ENCODE measurements at places on chromosomes 2 and 18.

- no peak for DNase-seq
- H3K4me3 ChIP-seq: no peak overlapping the region
- H3K4me1 ChIP-seq: no peaks in the 10 kb centered on the region
- no peaks in the 10 kb centered on the region for H3K36me3 ChIP-seq
- H3K27ac ChIP-seq: no peak overlapping the region
Observed at GRCh38 chr2:66279024-66279423, 155.9 kb upstream of the MEIS1 start.

DNA sequence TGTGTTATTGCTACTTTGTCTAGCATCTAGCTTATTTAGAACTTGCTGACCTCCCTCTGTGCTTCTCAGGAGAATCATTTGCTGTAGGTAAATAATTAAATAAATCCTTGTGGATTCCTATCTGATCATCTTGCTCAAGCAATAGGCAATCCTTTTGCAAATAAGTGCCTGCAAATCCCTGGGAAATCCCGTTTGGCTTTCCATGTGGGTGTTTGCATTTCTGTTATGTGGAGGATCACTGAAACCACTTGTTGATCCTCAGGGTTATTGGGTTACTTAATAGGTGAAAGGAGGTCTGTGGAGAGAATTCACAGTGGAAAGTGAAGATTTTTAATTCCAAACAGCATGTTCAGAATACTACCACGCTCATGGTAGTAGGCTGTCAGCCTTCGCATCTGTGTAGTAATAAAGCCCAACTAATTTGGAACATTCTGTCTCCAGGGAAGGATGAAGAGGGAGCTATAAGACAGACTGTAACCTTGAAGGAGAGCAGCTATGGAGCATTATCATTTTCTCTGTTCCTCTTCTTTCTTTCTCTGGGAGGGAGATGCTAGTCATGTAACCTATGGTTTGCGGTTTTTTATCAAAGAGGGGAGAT, 72.5 kb downstream of the GULP1 start:
- no peaks in the 10 kb centered on the region for H3K36me3 ChIP-seq
- no peak overlapping the region for H3K4me3 ChIP-seq
- H3K4me1 ChIP-seq: no peaks in the 10 kb centered on the region
- H3K27ac ChIP-seq: no peak overlapping the region
- DNase-seq: no peak

DNA sequence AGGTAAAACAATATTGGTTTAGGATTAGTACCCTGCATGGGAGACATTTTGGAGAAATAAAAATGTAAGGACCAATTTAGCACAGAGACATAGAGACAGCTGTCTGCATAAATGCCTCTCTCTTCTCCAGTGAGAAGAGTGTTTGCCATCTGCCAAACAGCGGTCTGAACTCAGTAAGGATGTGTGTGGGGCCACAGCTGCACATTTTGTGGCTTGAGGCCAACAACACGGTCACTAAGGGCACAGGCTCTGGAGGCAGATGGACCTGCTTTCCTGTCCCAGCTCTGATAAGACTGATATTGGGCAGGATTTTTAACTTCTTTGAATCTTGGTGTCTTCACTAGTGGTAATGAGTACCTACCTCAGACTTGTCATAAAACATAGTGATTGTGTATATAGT, 10.2 kb downstream of the ZBTB14 start:
- H3K27me3 ChIP-seq: no peaks in the 10 kb centered on the region
- H3K36me3 ChIP-seq: peaks cover 1% of the 10 kb centered on the region

- no peak for DNase-seq
- no peaks in the 10 kb centered on the region for H3K27me3 ChIP-seq
- H3K27ac ChIP-seq: peak overlapping the region; percentile 42
- H3K4me3 ChIP-seq: peak overlapping the region; percentile 23
Observed at GRCh38 chr2:73981081-73982001, 3.4 kb upstream of the TET3 start.

DNA sequence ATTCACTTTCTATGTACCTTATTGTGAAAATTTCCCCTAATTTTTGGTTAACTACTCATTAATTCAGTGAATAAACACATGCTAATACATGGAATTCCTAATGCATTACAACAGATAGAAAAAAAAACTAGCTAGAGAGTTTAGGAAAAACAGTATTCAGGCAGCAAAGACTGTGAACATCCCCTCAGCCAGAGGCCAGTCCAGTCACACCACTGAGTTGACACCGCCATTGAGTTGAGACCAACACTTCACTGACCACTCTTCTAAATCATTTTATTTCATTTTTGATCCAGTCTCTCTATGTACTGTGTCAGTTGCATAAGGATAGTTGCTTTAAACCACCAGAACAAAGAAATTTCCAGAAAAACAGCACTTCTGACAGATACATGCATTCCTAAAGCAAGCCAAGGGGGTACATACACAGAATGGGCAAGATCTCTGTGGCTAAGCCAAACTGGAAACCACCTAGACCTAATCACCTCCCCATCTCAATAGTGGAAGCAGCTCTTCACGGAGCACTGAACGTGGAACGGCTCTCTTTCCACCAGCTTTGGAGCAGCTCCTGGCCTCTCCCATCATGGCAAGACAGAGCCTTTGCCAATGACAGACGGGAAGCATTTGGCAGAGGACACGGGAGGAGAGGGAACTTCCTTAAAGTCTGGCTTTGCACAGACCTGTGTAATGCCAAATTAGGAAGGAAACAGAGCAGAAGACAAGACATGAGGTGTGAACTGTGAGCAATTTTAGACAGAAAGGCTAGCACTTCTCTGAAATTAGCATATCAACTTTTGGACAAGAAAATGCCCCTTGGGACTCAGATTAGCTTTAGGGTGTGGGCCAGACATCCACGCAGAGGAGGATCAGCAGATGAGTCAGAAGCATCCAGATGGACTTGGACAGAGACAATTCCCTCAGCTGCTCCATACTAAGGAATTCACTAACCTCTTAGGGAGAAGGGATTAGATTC, 36.4 kb downstream of the CACNB4 start:
- peak overlapping the region; percentile 13 for H3K27ac ChIP-seq
- no peaks in the 10 kb centered on the region for H3K27me3 ChIP-seq
- H3K4me3 ChIP-seq: no peak overlapping the region

DNA sequence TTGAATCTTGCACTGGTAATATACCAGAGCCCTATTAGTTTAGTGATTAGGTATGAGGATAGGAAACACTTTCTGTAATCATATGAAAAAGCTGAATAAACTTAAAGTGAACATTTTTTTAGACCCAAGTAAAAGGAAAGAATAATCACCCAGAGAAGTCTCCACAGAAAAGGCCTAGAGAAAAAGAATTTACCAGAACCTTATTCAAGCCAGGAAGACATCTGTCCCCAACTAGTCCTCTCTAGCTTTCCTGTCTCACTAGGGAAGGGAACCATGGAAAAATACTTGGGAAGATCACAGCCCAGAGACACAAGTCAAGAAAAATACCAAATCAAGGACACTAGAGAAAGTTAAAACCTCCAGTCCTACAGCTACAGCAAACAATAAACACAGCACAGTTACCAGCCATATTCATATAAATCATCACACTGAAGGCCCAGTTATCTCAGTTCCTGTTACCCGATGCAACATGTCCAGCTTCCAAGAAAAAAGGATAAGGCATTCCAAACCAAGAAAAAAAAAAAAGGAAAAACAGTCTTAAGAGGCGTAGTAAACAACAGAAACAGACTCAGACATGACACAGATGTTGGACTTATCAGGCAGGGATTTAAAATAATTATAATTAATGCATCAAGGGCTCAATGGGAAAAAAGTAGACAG, 461.5 kb downstream of the IRS1 start:
- H3K27ac ChIP-seq: no peak overlapping the region
- H3K4me3 ChIP-seq: no peak overlapping the region
- peaks cover 2% of the 10 kb centered on the region for H3K4me1 ChIP-seq
- H3K27me3 ChIP-seq: no peaks in the 10 kb centered on the region
- no peaks in the 10 kb centered on the region for H3K36me3 ChIP-seq

- H3K27me3 ChIP-seq: no peaks in the 10 kb centered on the region
- H3K36me3 ChIP-seq: no peaks in the 10 kb centered on the region
- H3K4me3 ChIP-seq: no peak overlapping the region
- no peak for DNase-seq
- H3K27ac ChIP-seq: no peak overlapping the region
Observed at GRCh38 chr2:98547092-98547790, 61.1 kb downstream of the COA5 start.

GRCh38 chr2:191030521-191031154, 16.7 kb upstream of the STAT1 start:
- no peaks in the 10 kb centered on the region for H3K27me3 ChIP-seq
- DNase-seq: peak; percentile 61
- no peaks in the 10 kb centered on the region for H3K4me1 ChIP-seq
- no peaks in the 10 kb centered on the region for H3K36me3 ChIP-seq
- no peak overlapping the region for H3K27ac ChIP-seq

DNA sequence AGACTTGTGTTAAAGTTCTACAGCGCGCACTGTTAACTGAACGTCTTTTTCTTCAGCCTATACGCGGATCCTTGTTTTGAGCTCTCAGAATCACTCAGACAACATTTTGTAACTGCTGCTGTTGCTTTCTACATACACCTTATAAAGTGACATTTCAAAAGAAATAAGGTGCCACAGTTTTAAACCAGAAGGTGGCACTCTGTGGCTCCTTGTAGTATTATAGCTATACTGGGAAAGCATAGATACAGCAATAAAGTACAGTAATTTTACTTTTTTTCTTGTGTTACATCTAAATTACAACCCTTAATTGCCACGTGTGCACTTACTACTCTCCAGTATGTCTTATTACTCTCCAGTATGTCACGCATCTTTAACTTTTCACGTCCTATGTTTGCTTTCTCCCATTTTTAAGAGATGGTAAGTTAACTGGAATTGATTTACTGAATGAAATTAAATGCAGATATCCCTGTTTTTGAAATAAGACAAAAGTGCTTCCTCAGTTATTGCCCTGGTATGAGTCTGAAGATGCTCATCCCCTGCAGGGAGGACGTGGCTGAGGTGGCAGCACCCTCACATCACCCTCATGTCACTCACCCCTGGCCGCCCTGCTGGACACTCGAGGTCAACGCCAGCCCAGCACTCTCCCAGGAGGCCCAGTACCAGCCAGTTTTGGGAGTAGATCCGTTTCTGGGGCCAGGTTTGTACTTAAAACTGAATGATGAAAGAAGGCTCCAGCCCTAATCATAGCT, 37.8 kb downstream of the GORASP2 start:
- H3K4me3 ChIP-seq: no peak overlapping the region
- no peaks in the 10 kb centered on the region for H3K4me1 ChIP-seq
- H3K27me3 ChIP-seq: no peaks in the 10 kb centered on the region
- DNase-seq: no peak
- H3K27ac ChIP-seq: no peak overlapping the region

DNA sequence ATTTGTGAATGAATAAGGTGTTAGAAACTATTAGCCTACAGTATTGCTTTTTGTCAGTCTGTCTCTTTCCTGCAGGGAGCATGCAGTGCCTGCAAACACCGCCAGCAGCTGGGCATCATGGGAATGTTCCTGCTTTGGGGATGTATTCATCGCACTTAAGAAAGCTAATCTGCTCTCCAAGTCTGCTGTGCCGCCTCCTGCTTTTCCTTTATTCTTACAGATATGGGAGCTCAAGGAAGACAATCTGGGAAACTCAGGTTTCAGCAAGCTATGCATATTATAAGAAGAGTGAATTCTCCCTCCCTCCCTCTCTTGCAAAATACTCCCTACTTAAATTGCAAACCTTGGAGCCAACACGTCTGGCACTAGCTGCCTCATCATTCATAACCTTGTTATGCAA, 479.2 kb upstream of the ACVR2A start:
- no peaks in the 10 kb centered on the region for H3K36me3 ChIP-seq
- H3K4me3 ChIP-seq: no peak overlapping the region
- H3K4me1 ChIP-seq: no peaks in the 10 kb centered on the region
- H3K27me3 ChIP-seq: no peaks in the 10 kb centered on the region

DNA sequence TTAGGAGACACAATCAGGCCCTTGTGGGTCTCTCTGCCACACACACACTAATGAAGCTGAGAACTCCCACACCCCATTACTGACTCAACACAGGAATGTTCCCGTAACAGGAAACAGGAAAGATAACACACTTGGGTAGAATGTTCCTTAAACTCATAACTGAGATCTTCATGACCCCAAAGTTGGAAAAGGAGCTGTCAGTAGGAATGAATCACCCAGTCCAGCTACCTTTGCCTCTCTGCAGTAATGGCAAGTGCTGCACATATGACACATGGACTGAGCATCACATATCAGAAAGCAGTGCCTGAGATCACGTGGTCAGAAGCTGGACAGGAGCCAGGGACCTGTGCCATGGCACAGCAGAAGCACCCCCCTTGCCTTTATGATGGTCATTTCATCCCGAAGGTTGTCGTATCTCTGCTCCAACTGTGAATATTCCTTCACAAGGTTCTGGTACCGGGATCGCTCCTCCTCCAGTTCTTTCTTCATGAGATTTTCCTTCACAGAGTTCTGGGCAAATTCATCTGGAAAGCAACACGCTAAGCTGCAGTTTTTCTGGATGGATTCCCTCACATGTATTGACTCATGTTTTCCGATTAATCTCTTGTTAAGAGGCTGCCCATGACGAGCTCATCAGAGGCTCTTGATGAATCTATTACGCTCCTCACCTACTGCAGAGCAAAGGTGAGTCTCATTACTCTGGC, 65.4 kb upstream of the ACAA2 start:
- no peaks in the 10 kb centered on the region for H3K27me3 ChIP-seq
- no peak overlapping the region for H3K27ac ChIP-seq
- no peak overlapping the region for H3K4me3 ChIP-seq
- H3K4me1 ChIP-seq: no peaks in the 10 kb centered on the region
- H3K36me3 ChIP-seq: no peaks in the 10 kb centered on the region

DNA sequence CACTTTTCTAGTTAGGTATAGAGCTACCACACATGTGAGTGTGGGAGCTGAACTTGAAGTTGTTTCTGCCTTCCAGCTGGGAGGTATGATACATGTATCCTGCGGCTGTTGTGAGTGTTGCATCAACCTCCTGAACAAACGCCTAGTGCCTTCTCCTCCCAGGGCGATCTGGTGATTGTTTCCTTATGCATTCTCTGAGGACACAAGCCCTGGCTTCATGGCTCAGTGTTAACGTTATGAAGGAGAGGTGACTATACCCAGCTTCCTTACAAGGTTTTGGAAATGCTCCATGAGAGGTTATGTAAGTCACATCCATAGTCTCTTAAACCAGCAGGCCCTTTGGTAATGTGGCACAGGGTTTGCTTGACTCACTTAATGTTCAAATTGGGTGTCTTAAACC, 64.9 kb downstream of the SPRED2 start:
- no peaks in the 10 kb centered on the region for H3K36me3 ChIP-seq
- no peaks in the 10 kb centered on the region for H3K27me3 ChIP-seq
- H3K4me1 ChIP-seq: peaks cover 25% of the 10 kb centered on the region
- no peak overlapping the region for H3K4me3 ChIP-seq
- peak overlapping the region; percentile 35 for H3K27ac ChIP-seq
- DNase-seq: peak; percentile 93

- no peaks in the 10 kb centered on the region for H3K4me1 ChIP-seq
- DNase-seq: no peak
Observed at GRCh38 chr2:240525802-240526201, 32.0 kb downstream of the ANKMY1 start.

GRCh38 chr2:233165543-233165894, 86.0 kb upstream of the ATG16L1 start:
- H3K4me3 ChIP-seq: no peak overlapping the region
- DNase-seq: no peak
- no peaks in the 10 kb centered on the region for H3K36me3 ChIP-seq
- H3K27me3 ChIP-seq: peaks cover 6% of the 10 kb centered on the region
- no peaks in the 10 kb centered on the region for H3K4me1 ChIP-seq
- no peak overlapping the region for H3K27ac ChIP-seq

- H3K27me3 ChIP-seq: no peaks in the 10 kb centered on the region
- no peak overlapping the region for H3K27ac ChIP-seq
- H3K36me3 ChIP-seq: no peaks in the 10 kb centered on the region
- no peak for DNase-seq
- no peak overlapping the region for H3K4me3 ChIP-seq
Observed at GRCh38 chr2:118115761-118116160, 27.5 kb downstream of the INSIG2 start.

Data from fibroblast of lung (primary cell).